ENCODE measurements at places on chromosomes 16 and 17.

DNA sequence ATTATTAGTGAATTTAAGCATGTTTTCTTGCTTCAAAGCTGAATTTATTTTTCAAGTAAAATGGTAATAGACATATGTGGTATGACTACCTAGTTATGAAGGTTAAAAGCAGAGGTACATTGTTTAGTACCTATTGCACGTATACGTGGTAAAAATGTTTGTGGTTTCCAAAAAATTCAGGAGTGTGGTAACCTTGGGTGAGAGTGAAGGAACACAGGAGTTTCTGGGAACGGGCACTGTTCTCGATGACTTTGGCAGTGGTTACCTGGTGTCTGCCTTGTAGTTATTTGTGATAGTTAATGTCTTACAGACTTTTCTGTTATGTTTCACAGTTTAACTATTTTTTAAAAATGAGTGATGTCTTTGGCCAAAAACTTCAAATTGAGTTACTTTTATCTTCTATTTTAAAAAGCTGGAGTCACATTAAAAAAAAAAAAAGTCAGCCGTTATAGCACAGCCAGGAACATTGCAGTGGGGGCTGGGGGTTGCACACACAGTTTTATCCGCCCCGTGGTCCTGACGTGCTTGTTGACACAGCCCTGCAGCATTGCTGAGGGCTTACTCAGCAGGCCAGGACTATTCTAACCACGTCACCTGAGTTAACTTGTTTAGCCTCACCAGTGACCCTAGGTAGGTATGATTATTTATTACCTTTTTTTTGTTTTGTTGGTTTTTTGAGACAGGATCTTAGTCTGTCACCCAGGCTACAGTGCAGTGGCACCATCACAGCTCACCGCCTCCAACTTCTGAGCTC lies 10.9 kb downstream of the JPT2 start:
- DNase-seq, result no peak

DNA sequence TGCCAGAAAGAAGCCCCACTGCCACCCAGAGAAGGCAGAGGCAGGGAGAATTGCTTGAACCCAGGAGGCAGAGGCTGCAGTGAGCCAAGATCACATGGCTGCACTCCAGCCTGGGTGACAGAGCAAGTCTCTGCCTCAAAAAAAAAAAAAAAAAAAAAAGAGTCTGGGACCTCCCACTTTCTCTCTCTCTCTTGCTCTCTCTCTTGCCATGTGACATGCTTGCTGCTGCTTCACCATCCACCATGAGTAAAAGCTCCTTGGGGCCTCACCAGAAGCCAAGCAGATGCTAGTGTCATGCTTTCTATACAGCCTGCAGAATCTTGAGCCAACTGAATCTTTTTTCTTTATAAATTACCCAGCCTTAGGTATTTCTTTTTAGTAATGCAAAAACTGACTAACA lies 21.5 kb upstream of the SRSF1 start:
- no peak for DNase-seq

DNA sequence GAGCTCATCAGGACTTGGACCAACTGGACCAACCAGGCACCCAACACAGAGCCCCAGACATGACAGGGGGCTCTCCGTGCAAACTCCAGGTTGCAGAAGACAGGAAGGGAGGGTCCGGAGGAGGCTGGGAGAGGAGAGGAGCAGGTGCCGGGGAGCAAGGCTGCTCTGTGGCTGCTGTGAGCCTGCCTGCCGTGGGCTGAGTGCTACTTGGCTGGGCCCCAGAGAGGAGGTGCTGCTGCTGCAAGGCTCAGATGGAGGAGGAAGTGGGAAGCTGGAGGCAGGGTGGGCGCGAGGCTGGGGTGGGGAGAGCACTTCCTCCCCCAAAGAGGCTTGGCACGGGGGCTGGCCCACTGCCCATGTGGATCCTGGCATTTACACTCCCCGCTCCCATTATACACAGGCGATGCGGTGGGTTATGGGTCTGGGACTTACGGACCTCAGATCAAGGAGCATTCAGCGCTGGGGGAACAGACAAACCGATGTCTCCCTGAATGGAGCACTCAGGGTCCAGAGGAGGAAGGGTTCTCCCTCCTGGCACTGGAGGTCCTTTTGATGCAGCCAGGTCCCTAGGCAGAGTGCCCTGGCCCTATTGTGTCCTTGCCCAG lies 15.9 kb downstream of the EPOP start:
- no peak for DNase-seq

DNA sequence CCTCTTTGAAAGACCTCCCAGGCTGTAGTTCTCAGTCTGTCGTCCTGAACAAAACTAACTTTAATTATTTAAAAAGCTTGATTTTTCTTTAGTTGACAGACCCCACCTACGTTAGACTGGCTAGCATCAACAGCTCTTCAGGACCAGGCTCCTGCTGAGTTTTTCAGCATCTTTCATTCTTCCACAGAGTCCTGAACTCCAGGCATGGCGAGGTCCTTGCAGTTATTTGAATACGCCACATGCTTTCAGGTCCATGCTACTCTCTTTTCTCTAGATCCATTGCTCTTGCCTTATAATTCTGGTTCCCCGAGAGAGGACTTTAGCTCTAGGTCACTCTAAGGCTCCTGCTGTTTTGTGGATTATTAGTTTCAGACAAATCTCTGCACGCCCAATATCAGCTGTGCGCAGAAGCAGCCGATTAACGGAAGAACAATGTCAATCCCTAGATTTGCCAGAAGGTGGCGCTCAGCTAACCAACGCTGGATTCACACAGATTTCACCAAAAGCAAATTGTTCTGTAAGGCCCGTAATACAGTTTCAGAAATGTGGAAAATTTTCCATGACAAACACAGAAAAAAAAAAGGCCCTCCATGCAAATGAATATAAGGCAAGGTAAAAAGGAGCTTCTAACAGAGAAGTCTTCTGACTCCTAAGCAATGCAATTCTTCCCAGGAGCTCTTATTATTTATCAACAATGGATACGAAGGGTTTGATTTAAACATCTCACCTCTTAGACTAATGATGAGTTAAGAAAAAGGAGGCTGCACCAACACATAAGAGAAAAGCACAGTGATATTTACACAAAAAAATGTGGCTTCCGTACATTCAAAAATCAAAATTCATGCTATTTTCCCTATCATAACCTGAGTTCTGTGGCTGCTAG lies 33.5 kb upstream of the BCO1 start:
- DNase-seq, result peak; percentile 60

DNA sequence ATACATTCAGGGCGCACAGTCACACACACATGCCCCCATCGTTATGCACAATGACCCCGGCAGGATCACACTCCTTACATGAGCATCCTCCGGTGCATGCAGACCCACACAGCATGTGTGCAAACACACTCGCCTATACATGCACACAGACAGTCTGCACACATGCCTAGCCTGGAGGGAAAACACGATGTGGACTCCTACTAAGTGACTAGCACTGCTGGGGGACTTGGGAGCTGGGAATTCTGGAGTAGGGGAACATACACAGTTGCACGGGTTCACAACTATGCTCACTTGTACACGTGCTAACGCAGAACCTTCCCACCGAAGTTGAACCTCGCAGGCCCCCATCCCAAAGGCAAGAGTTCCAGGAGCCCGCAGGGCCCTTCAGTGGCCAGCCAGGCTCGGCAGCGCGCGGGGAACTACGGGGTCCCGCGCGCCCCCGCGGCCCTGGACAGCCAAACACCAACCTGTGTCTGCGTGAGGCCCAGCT lies 2.0 kb downstream of the DLX3 start:
- no peak for DNase-seq

DNA sequence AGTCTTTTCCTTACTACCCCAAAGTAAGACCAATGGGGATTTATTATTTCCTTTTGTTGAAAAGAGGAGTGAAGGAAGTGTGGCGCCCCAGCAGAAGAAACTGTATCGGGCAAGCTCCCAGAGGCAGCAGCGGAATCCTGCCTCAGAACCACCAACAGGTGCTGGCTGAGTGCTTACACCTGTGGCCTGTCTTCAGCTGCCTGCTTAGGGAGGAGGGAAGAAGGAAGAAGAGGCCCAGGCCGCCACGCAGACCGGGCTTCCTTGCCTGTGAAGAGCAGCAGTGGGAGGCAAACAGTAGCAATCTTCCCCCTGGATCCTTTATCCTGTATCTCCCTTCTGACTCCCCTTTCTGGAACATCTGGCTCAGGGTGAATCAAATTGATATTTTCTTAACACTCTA lies 134.7 kb downstream of the AATF start:
- DNase-seq, result no peak

- DNase-seq, result no peak
Observed at GRCh38 chr17:74632617-74633016, 9.1 kb upstream of the CD300E start.

- peak; percentile 56 for DNase-seq
Observed at GRCh38 chr16:84633622-84634021, 14.7 kb upstream of the KLHL36 start.

DNA sequence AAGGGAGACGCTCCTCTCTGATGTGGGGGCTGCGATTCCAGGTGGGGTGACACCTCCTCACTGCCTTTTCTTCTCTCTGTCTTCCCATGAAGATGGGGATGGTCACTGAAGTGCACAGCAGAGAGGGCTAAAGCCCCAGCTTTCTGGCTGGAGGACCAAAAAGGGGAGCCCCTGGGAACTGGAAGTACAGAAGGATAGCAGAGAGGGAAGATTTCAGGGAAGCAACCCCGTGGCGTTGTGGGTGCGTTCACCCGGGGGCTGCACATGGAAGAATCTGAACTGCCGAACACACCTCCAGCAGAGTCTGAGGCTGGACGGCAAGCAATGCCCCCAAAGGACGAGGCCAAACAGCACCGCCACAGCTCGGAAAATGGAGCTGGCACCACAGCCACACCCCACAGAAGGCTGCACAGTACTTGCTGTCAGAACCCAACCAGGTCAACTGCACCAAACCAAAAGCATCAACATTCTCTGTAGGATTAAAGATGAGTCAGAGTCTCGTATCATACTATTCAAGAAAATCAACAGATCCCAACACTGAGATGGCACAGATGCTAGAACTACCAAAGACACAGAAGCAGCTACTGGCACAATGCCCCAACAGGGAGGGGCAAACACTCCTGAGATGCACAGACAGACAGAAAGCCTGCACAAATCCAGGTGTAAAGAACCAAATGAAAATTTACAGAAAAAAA lies 49.9 kb downstream of the MAP1LC3B start:
- no peak for DNase-seq

DNA sequence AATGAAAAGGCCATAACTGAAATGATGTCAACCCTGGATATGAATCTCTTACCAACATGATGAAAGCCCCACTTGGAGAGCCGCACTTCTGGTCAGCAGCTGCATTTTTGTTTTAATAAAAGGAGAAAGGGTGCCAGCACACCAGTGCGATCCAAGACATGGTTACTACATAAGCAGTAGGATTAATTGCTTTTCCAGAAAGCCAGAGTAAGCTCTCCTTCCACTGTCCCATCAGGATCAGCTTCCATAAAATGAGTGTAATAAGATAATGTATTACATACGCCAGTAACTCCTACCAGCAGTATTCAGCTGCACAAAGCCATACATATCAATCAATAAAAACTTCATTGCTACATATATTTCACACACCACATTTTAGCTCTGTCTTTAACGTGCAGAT lies 26.3 kb upstream of the NACA2 start:
- no peak for DNase-seq

GRCh38 chr16:64094992-64095634 lies 1026.8 kb downstream of the CDH11 start:
- DNase-seq, result no peak

DNA sequence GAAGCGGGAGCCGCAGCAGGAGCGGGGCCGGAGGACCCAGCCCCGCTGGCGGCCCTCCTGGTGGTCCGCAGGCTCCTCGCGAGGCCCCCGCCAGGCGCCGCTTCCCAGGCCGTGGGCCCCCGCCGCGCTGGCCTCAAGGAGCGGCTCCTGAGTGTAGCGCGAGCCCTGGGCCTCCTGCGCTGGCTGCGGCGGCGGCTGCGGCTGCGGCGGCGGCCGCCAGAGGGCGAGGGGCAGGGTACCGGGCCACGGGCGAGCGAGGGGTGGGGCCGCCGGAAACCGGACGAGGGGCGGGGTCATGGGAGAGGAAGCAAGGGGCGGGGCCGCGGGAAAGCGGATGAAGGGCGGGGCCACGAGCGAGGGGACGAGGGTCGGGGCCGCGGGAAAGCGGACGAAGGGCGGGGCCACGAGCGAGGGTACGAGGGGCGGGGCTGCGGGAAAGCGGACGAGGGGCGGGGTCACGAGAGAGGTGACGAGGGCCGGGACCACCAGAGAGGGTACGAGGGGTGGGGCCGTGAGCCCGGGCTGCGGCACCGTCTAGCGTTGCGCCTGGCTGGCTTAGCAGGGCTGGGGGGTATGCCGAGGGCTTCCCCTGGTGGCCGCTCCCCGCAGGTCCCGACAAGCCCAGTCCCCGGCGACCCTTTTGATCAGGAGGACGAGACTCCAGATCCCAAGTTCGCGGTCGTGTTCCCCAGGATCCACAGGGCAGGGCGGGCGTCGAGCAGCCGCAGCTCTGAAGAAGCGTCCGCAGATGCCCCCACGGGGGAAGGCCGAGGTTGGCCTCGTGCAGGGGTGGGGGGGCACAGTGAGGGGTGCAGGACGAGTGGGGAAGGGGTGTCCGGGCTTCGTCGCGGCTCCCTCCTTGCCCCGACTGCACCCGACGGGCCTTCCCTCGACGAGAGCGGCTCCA lies 1.7 kb downstream of the MYO15B start:
- DNase-seq, result peak; percentile 91

DNA sequence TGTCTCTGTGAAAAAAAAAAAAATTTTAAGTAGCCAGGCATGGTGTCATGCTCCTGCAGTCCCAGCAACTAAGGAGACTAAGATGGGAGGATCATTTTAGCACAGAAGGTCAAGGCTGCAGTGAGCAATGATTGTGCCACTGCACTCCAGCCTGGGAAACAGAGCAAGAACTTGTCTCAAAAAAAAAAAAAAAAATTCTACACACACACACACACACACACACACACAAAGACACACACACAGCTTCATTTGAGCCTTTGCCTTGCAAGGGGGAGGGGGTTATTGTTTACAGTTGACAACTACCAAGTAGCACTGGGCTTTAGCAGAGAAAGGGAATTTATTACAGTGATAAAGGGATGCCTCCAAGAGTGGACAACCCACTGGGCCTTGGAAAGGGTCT lies 4.9 kb upstream of the POLR3E start:
- no peak for DNase-seq

DNA sequence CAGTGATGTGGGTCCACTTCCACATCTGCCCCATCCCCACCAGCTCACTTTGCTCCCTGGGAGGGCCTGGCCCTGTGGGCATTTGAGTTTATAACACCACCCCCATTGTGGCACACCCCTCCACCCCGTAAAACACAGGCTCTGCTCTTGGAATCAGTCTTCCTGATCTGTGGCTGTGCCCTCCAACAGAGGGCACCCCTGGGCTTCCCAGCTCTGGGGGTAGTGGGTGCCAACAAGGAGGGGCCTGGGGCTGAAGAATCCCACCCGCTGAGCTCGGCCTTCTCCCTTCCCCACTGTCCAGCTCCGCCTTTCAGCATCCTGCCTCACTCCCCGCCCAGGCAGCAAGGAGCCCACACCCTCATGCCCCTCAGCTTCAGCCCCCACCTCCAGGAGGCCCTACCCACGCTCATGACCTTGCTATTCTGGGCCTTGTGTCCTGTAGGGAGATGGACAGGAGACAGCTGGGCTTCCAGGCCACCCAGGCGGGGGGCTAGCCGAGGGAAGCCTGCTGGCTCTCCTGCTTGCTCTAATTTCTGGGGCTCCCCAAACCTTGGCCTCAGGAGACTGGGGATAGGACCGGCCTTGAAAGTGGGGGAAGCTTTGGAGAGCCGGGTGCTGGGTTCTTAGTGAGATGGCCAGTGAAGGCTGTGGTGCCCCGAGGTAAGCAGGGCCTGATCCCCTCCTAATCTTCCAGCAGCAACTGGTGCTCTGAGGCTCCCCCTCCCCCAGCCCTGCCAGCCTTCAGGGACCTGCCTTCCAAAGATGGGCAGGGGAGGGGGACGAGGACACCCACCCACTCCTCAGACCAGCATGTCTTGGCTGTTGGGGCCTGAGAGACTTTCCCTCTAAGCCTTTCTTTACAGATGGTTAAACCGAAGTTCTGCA lies 2.9 kb upstream of the ATP2A1 start:
- no peak for DNase-seq

- no peak for DNase-seq
Observed at GRCh38 chr17:6639586-6640535, 650 bp downstream of the KIAA0753 start.

Measured in left kidney (tissue), 8 donors.